GM23338 (cell line): ENCODE measurements at places on chromosomes 5 and 9. TPM values are rescaled to one million over a fixed set of nuclear protein-coding genes. Genes with fewer than 3 reads are reported as not detected.

GRCh38 chr5:74638544-74638969 is 2.0 kb downstream of the ENC1 start:
- peaks cover 28% of the 10 kb centered on the region for H3K4me1 ChIP-seq
- peaks cover 40% of the 10 kb centered on the region for H3K27me3 ChIP-seq
- peak overlapping the region; percentile 99 for H3K4me3 ChIP-seq
- no peak overlapping the region for H3K27ac ChIP-seq
- peaks cover 4% of the 10 kb centered on the region; the same call in 1 of the 2 replicates for H3K36me3 ChIP-seq
- no peak for DNase-seq

DNA sequence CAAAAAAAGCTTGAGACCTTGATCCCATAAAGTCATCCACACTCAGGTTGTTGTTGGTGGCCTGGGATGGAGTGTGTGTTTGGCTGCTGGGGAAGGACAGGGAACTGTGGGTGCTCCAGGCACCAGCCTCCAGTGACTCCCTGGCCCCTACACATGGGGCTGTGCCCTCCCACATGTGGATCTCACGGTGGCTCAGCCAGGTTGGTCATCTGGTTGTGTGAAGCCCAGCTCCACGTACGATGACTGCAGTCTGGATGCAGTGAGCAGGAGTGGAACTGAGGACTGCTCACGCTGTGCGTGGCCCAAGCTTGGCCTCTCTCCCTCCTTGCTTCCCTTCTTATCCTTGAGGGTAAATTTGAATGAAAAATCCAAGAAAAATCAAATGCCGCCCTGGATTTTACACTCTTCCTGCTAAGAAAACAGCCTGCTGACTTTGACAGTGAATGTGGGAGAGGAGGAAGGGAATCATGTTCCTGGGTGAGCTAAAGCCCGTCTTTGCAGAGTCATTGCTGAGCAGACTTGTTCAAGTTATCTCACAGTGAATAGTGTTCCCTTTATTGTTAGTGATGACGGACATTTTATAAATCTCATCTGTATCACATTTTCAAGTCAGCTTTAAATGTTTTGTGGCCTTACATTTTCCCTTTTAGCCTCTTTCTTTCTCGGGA is 65.1 kb upstream of the CACNA1B start:
- no peak overlapping the region for H3K4me3 ChIP-seq
- H3K27ac ChIP-seq, result no peak overlapping the region
- H3K36me3 ChIP-seq, result peaks cover 10% of the 10 kb centered on the region
- no peaks in the 10 kb centered on the region for H3K4me1 ChIP-seq

DNA sequence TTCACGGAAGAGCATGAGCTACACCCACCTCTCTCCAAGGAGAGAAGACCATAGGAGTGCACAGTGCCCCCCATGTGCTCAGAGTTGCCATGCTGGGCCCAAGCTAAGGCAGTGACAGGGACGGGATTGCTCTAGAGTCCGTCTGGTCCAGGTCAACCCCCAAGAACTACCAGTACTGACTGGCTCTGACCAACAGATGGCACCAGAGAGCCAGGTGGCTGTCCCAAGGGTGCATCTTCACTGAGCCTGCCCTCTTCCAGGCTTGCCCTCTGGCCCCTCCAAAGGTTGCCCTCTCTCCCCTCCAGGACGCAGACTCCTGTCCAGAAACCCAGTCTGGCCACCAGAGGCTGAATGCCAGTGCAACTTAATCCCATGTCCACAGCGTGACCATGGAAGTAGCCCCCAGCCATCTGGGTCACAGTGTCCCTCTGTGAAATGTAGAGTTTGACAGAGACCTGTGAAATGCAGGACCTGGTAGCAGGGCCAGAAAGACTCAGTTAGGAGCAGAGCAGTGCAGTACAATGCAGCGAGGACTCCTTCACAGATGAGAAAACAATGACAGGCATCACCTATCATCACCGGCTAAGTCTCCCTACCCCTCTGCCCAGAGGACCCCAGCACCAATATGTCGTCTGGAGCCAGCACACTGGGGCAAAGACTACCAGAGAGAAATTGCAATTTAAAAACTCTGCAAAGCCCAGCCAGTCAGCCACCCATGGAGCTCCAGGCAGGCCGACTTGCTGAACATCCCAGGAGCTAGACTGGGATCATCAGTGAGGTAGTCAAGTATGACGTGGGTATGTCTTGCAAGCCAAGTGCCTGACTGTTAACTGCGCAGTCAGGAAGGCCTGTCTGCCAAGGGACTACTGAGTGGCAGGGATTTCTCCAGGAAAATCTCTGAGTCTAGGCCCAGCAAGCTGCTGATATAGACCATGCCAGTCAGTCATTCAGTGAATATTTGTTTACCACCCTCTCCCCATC is 7.7 kb upstream of the SKP1 start:
- no peaks in the 10 kb centered on the region for H3K36me3 ChIP-seq
- H3K4me3 ChIP-seq, result no peak overlapping the region
- no peaks in the 10 kb centered on the region for H3K27me3 ChIP-seq
- no peak overlapping the region for H3K27ac ChIP-seq
- H3K4me1 ChIP-seq, result no peaks in the 10 kb centered on the region

DNA sequence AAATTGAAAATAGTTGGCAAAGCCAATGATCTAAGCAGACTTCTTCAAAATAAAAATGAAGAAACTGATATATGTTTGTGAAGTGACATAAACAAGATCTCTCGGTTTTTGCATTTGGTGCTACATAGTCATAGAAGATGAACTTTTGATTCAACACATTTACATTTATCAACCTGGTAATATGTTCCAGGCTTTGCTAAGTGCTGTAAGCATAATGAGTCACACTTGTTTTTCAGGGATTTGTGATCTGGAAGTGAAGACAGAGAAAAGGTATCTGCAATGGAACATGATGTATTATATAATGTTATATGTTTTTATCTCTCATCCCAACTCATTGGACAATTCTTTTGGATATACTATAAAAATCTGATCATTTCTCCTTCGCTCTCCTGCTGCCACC is 801.4 kb downstream of the BRINP1 start:
- H3K36me3 ChIP-seq, result no peaks in the 10 kb centered on the region
- no peaks in the 10 kb centered on the region for H3K4me1 ChIP-seq
- H3K27me3 ChIP-seq, result no peaks in the 10 kb centered on the region
- no peak overlapping the region for H3K27ac ChIP-seq
- H3K4me3 ChIP-seq, result no peak overlapping the region
- DNase-seq, result no peak

- DNase-seq, result no peak
- no peaks in the 10 kb centered on the region for H3K27me3 ChIP-seq
- H3K36me3 ChIP-seq, result no peaks in the 10 kb centered on the region
- no peak overlapping the region for H3K4me3 ChIP-seq
- no peaks in the 10 kb centered on the region for H3K4me1 ChIP-seq
Measured at GRCh38 chr9:90855208-90855902, 53.7 kb downstream of the SYK start.

DNA sequence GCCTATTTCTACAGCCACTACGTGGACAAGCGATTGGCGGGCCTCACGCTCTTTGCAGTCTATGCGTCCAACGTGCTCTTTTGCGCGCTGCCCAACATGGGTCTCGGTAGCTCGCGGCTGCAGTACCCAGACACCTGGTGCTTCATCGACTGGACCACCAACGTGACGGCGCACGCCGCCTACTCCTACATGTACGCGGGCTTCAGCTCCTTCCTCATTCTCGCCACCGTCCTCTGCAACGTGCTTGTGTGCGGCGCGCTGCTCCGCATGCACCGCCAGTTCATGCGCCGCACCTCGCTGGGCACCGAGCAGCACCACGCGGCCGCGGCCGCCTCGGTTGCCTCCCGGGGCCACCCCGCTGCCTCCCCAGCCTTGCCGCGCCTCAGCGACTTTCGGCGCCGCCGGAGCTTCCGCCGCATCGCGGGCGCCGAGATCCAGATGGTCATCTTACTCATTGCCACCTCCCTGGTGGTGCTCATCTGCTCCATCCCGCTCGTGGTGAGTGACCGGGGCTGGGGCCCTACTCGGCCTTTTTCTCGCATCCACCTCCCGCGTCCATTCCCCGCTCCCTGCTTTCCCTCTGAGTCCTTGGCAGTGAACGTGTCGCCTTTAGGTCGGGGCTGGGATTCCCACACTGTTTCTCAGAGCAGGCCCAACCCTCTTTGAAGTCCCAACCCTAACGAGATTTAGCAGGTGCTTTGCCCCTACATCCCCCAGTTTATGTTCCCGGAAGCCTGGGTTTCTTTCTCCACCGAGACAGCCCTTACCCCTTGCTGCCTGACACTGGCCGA is 1.8 kb downstream of the PTGER4 start:
- peaks cover 17% of the 10 kb centered on the region for H3K4me1 ChIP-seq
- H3K36me3 ChIP-seq, result no peaks in the 10 kb centered on the region
- peaks cover 51% of the 10 kb centered on the region for H3K27me3 ChIP-seq
- H3K4me3 ChIP-seq, result peak overlapping the region; percentile 57
- DNase-seq, result peak; percentile 59
- H3K27ac ChIP-seq, result no peak overlapping the region

The GALNT12 gene
- total RNA-seq, result 23.6 and 27.5 TPM in 2 replicates

The PCAT7 gene
- total RNA-seq, result 3.3 and 5.5 TPM in 2 replicates

The GOLPH3 gene
- 96.1 and 113 TPM in 2 replicates for total RNA-seq

The ARHGEF28 gene
- 1.0 and 1.3 TPM in 2 replicates for total RNA-seq
